8988T (cell line): ENCODE measurements at places on chromosomes 3 and 15.

DNA sequence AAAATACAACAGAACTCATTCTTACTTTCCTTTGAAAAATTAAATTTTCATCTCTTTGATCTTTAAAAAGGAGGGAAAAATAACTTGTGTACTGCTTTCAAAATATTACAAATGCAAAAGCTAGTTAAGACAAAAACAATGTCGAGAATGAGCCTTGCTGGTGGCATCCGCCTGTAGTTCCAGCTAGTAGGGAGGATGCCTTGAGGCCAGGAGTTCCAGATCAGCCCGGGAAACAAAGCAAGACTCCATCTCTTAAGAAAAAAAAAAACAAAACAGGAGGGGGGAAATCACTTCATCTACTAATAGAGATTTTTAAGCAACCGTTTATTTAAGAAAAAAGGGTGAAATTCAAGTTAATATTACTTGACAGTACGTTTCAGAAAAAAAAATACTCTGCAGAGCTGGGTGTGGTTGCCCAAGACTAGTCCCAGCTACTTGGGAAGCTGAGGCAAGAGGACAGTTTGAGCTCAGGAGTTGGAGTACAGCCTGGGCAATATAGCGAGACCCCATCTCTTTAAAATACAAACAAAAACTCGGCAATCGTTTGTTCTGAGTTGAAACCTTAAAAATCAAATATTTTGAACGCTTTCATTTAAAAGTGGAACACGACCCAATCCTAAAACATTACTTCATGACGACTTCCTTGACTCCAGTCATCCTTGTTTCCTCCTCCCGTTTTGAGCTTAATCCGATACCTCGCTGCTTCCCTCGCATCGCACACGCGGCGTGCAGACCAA is 1.2 kb downstream of the KPNA1 start:
- no peak for DNase-seq

DNA sequence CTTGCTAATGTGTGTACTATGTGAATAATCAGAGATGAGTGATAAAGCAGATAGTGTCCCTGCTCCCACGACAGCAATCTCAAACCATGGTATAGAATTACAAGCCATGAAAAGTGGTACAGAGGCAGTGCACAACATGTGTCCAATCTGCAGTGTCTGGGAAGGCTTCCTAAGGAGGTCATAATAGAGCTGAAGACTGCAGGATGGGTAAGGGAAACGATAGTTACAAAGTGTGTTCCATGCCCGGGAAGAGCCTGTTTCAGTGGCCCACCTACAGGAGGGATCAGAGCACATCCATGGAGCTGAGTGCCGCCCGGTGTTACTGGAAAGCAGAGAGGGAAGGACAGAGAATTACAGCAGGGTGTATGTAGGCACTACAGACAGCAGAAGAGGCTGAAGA is 48.9 kb downstream of the PAK2 start:
- no peak for DNase-seq

DNA sequence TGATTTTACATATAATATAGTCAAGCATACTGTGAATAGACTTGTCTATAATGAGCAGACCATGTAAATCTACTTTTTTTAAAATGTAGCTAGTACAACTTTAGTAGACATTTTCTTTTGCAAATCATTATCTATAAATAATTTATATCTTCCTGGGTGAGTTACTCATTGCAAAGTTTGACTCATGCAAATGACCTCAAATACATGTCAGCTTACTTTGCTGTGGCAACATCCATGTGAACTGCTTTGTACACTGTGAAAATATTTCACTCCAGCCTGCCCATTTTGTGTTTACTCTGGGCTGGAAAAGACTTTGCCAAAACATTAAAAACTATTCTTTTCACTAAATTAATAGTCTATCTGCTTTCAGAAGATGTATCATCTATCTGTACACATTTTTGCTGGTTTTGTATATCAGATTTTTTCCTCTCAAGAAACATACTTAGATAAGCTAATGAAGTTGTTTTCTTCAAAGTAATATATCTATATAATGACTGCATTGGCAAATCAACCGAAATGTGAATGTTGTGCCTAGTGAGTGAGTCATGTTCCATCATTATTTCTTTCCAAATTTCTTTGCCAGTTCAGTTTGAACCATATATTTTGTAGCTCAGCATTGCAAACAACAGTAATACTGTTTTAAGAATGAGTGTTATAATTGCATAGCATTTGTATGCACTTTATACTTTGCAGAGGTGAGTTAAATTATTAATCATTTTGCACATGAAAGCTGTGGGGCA is 26.5 kb downstream of the IGSF10 start:
- no peak for DNase-seq

DNA sequence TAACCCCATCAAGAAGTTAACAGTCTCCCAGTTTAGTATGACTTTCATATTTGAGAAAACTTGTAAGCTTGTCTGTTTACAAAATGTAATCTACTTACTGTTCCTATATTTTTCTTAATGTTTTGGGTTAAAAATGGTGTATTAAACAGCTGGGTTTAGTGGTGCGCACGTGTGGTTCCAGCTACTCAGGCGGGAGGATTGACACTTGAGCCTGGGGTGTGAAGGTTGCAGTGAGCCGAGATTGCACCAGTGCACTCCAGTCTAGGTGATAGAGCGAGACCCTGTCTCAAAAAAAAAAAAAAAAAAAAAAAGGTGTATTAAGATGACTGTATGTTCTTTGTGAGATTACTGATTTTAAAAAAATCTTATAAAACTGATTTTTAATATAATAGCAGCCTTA is 69.3 kb downstream of the BBX start:
- no peak for DNase-seq

GRCh38 chr3:112555535-112556170 is 6.1 kb downstream of the ATG3 start:
- no peak for DNase-seq

DNA sequence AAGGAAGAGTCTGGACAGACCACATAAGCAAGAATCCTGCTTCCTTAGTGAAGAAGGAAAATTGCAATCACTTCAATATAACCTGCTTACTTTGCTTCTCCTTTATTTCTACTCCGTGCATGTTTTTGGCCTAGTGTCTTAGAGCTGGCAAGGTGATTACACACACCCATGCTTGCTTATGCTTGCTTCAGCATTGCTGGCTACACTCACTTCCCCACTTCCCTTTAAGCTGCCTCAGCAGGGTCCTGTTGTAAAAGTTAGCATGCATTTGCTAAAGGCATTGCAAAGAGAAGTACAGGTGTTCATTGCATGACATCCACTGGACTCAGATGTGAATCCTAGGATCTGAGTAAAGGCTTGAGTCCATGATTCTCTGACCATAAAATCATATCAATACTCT is 47.5 kb upstream of the STT3B start:
- DNase-seq, result no peak

DNA sequence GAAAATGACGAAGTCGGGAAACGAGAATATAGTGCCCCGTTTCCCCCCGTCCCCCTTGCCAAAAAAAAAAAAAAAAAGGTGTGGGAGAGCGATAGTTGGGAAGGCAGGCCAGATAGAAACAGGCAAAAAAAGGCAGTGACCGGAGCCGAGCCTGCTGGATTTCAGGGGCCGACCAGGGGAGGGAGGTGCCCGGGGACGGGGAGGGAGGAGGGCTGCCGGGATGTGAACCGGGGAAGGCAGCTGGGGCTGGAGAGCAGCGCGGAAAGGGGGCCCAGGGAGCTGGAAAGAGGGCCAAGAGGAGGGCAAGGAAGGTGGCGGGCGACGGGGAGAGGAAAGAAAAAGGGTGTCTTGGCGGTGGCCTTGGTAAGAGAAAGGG is 837 bp downstream of the LRRN1 start:
- DNase-seq, result peak; percentile 61

DNA sequence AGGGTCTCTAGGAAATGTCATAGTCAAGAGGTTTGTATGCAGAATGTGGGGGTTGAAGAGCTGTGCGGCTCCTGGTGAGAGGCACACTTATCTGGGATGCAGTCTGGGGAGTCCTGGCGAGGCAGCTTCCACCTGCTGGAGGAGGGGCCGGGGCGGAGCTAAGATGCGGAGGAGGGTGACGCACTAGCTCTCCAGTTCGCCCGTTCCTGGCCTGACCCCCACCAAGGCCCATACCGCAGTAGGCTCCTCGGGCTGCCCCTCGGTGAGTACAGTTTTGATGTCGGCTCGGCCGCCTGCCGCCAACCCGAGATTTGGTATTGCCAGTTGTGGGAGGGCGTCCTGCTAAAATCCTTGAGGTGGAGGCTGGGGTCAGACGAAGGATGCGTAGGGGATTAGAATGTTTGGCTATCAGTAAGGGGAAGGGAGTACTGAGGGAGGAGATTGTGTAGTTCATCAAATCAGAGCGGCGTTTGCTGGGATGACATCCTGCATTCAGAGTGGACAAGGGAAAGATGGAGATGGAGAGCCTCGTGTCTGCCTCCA is at the start of gene SCG5:
Gene SCG5, plus strand, starts transcription at position 194 of the 543 bp plus-strand sequence. CDS start 1,883 bp downstream, outside the sequence.
- no peak for DNase-seq

DNA sequence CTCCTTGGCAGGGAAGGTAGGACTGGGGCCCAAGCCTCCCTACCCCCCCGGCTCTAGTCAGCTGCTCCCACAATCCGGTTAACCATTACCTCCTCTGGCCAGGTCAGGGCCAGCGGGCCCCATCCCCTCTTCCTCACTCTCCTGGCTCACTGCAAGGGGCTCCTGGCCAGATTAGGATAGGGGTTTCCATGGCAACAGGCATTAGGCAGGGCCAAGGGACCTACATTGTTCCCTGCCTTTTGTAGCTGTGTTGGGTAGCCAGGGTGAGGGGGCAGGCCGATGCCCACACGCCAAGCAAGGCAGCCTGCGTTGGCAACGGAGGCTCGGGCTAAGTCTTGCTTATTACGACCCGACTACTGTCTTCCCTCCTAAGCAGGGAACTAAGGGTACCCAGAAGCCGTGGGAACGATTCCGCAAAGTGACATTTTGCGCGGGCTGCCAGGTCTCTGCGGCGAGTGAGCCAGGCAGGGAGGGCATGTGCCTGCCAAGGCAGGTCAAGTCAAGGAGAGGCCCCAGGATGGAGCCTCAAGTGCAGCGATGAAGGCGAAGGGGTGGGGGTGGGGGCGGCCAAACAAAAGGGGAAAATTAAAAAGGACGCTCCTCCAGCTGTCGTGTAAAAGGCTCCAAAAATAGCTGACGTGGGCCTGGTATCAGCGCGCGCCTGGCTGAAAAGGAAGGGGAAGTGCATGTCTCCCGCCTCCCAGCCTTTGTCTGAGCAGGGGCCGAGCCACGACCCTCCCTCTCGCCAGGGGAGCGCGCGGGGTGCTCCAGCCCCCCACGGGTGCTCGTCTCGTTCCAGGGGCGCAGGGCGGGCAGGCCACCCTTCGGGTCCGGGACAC is 919 bp downstream of the IDH2 start:
- no peak for DNase-seq

- DNase-seq, result no peak
Measured at GRCh38 chr3:195139876-195140240, 131.1 kb downstream of the XXYLT1 start.

- DNase-seq, result no peak
Measured at GRCh38 chr15:74378848-74379247, 11.4 kb upstream of the CYP11A1 start.

- no peak for DNase-seq
Measured at GRCh38 chr3:22089284-22089683, 338.3 kb upstream of the ZNF385D start.

DNA sequence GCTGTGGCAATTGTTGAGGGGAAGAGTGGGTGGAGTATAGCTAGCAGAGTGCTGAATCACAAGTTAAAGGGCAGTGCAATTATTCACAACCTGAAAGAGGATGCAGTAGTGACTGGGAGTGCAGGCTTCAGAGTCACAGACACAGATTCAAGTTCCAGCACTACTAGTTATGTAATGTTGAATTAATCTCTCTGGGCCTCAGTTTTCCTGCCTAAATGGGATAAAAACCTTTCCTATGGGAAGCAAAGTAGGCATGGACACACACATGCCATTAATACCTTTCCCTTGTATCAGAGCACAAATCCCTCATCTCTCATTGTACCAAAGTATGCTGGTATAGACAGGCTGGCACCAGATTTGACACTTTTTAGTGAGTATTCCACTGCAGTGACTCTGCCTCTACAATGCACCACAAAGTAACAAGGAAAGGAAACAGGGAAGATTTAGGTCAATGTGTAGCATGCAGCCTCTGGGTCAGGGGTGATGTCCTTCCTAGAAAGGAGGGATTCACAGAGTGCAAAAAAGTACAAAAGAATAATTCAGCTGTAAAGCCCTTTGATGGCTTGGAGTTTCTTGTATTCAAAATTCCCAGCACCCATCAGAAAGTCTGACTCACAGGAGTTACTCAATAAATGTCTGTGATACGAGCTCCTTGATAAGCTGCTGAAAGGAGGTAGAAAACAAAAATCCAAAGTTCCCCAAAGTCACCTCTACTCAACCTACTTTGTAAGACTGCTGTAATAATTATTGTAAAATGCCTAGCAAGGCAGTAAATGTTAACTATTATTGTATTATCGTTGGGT is 507.5 kb upstream of the TGFBR2 start:
- DNase-seq, result no peak

- DNase-seq, result no peak
Measured at GRCh38 chr3:152718810-152719209, 116.1 kb upstream of the P2RY1 start.

DNA sequence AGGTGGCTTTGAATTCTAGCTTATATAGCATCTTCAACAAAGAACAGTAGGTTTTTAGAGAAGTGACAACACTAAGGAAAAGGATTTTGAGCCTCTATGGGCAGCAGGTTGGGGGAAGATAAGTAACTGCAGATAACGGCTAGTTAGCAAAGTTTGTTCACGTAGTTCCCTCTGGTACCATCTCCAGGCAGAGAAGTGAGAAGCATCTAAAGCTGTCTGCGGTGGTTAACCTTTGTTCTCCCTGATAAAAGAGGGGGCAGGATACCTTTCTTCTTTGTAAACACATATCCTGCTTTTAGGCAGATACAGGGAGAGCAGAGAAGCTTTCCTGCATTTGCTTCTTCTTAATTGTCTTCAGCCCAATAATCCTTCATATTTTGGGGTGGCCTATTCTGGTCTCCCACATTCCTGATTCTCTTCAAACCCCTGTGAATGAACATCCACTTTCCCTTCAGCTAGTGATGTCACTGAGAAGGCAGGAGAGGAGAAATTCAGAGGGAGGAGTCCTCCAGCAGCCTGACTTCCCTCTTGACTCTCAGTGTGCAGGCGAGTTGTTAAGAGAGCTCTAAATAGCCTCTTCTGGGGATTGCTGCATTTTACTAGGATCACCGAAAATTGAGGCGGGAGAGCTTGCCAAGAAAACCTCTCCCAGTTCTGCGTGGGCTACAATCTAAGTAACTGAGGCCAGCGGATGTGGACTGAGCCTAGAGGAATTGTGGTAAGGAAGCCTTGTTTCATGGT is 393.7 kb upstream of the C2CD4B start:
- no peak for DNase-seq

GRCh38 chr3:94294806-94295205 is 231.9 kb downstream of the NSUN3 start:
- no peak for DNase-seq

DNA sequence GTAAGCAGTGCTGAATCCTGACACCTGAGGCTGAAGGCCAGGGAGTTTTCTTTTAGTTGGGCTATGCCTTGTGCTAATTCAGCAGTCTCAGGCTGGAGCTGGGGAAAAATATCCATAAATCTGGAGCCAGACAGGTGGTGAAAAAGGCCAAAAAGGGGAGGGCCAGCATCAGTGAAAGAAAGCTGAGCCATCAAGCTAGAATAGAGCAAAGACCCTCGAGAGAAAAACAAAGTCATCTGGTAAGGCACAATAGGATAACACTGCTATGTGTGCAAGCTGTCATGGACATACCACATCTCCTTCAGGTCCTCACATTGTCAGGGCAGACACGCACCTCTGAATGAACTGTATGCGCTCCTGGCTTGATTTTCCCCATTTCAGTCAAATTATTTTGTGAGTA is 687.9 kb downstream of the SQOR start:
- DNase-seq, result no peak

- no peak for DNase-seq
Measured at GRCh38 chr15:97728791-97729190, 231.7 kb upstream of the ARRDC4 start.

GRCh38 chr15:80736560-80736959 is 41.5 kb downstream of the ABHD17C start:
- DNase-seq, result no peak

GRCh38 chr3:122535964-122536631 is 21.4 kb upstream of the KPNA1 start:
- no peak for DNase-seq
